ENCODE measurements at places on chromosomes 16 and 17.

DNA sequence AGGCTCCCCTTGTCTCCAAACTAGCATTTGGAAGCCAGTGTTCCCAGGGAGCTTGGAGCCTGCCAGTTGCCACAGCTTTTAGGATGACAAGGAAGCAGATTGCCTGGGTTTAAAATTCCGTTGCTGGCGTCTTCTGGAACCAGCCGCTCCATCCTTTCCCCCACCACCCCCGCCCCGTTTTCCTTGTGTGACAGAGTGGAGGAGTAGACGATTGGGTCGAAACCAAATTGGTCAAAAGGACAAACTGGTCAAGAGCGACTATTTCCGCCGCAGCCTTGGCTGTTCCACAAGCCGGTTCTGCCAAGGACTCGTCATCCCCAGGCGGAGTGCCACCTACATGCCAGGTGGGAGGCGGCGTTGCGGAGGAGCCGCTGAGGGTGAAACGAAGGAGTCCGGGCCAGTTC lies 91.1 kb downstream of the RPA1 start:
- DNase-seq, result no peak

DNA sequence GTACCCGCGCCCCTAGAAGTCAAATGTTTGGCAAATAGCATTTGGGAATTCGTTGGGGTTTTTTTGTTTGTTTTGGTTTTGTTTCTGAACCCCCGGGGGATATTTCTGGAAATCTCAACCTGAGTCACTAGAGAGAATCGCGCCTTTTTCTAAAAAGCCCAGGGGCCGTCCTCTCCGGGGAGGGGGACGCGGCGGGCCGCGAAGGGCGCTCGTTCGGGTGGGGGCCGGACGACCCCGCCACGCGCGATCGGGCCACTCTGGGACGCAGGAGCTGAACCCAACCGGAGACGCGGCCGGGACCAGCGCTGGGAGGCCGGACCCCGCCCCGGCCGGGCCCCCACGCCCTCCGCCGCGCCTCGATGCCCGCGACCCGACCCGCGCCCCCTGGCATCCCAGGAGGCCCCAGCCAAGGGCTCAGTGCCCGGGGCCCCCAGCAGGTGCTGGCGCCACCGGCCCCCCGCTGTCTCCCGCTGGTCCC lies 302 bp downstream of the LITAF start:
- no peak for DNase-seq

- no peak for DNase-seq
Measured at GRCh38 chr17:14922411-14922810, 342.7 kb downstream of the PMP22 start.

GRCh38 chr17:74635418-74635817 lies 11.9 kb upstream of the CD300E start:
- peak; percentile 51 for DNase-seq

GRCh38 chr17:1126801-1127550 lies 52.8 kb downstream of the ABR start:
- no peak for DNase-seq

GRCh38 chr17:79792984-79793923 lies 3.6 kb downstream of the CBX8 start:
- no peak for DNase-seq

DNA sequence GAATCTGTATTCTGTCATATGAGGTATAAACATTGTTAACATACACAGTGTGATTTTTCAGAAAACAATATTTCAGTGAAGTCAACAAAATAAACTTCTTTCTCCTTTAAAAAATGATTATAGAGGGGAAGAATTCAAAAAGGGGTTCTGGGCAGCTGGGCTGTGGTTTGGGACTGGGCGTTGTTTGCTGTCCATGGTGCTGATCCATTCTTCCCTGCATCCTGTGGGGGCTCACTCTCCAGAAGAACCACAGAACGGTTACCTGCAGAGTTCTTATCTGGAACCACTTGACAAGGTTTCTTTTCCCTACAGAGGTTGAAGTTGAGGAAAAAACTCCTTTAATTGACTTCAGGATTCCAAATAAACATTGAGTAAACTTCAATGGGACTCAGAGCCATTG lies 1091.0 kb downstream of the CDH8 start:
- peak; percentile 24 for DNase-seq

- no peak for DNase-seq
Measured at GRCh38 chr16:76162046-76162445, 115.2 kb upstream of the CNTNAP4 start.

All from ELF-1 (cell line).